ENCODE measurements at places on chromosomes 6 and 20.

- peak; percentile 64 for DNase-seq
These were observed 89.8 kb upstream of the PAX1 start for GRCh38 chr20:21615617-21616080.

DNA sequence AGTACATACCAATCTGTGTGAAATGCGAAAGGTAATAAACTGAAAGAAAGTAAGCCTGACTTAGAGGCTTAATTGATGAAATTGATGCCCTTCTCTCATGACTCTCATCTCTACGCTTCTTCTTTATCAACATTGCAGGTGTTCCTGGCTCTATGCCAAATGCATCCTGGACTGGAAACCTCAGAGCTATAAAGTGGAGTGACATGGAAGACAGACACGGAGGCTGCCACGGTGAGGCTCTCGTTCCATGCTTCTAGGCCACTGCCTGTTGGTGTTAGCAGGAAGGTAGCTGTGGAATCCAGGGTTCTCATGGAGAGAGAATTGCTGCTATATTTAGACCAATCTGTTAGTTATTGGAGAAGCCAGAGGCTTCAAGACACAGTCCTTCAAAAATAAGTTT is 73.2 kb downstream of the C6orf52 start:
- no peak for DNase-seq

GRCh38 chr6:102114402-102114801 is 720.9 kb downstream of the GRIK2 start:
- DNase-seq, result no peak

- no peak for DNase-seq
These were observed 22.3 kb upstream of the UNC93A start for GRCh38 chr6:167268683-167269280.

DNA sequence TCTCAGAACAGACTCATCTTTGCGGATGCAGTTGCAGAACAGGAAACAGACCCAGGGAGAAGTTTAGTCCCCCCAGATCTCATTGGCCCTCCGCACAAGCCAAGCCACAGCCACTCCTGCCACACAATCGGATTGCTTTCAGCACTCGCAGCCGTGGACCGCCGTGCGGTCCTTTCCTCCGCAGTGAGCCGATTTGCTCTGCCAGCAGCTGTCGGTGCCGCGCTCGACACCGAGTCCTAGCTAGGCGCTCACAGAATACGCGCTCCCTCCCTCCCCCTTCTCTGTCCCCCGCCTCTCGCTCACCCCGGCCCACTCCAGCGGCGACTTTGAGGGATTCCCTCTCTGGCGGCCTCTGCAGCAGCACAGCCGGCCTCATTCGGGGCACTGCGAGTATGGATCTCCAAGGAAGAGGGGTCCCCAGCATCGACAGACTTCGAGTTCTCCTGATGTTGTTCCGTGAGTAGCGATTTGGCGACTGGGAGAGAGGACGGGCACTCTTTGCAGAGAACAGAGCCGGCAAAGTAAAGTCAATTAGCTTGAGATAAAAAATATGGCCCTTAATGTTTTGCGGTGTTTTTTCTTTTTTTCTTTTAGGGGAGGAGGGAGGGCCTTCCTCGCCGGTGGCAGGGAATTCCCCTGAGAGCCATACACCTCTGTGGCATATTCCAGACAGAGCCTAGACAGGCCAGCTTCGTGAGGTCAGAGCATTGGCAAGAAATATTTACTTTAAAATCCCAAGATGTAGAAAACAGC is at the start of gene LAMP5:
Gene LAMP5, plus strand, starts transcription at position 130 of the 753 bp plus-strand sequence. Its CDS starts 263 bp downstream, at position 393.
- peak; percentile 65 for DNase-seq

- DNase-seq, result no peak
These were observed 436.2 kb upstream of the SOX4 start for GRCh38 chr6:21157186-21157929.

DNA sequence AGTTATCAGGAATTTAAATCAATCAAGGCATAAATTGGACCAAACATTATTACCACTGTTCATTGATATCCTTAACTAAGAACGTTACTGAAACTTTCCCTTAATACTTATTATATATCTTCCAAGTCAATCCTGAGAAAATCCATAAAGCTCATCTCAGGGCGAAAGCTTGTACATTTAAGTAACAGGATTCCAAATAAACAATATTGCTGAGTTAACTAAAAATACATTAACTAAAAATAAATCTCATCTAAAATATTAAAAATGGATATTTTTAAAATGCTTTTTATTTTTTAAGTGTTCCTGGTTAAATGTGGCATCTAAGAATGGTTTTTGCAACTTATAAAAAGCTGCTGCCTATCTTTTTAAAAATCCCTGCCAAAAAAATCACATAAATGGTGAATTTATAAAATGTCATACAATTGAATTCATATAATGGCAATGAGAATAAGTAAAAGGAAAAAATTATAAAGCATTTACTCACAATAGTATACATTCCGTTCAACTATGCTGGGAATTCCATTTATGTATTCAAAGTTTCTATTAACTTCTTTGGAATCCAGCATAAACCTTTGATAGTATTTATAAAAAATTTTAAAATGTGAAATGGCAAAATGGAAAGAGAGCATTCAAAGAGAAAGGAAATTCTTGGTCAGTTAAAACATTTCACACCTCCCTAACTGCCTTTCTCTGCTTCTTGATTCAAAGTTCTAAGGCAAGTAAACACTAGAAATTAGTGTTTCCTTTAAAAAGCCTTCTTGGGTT is 20.8 kb upstream of the GMDS start:
- DNase-seq, result no peak

- no peak for DNase-seq
These were observed 822.1 kb downstream of the TENT5A start for GRCh38 chr6:80930376-80930775.

DNA sequence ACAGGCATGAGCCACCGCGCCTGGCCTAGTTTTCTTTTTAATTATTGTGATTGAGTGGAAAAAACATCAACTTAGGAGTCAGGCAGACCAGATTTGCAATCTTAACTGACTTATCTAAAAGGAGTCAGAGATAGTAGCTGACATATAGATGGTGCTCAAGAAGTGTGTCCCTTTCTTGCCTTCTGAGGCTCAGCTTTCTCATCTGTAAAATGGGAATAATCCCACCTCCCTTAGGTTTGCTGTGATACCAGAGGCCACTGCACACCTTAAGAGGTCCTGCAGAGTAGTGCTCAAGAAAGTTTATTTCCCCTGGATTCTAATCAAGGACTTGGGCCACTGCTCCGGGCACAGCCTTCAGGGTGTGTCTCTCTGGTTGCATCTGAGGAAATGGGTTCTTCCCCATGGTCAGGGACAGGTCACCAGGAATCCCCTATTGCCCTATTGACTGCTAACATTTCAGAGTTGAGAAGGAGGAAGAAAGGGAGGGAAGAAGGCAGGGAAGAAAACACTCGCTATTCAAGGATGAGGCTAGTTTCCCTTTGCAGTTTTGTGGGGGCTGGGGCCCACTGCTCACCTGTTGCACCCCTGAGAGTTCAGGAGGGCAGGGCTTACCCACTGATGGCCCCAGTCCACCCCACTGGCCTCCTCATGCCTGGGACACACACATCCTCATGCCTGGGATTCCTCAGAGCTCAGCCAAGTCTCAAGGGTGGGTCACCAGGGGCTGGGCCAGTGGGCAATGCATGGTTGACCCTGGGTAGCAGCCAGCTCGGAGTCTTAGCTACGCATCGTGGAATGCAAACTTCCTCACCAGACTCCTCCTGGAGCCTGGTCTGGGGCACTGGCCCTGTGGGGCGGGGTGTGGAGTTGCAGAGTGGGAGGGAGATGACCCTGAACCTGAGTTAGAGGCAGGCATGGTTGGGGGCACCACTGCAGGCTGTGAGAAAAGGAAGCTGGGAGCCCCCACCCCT is 21.2 kb downstream of the C6orf132 start:
- DNase-seq, result no peak

- DNase-seq, result no peak
These were observed 352.4 kb downstream of the CD109 start for GRCh38 chr6:74048387-74048786.

GRCh38 chr6:88655586-88655985 is 307.8 kb downstream of the RNGTT start:
- DNase-seq, result no peak

- no peak for DNase-seq
These were observed 26.3 kb downstream of the FLRT3 start for GRCh38 chr20:14310977-14311627.

GRCh38 chr6:83071707-83072106 is 4.2 kb downstream of the DOP1A start:
- DNase-seq, result no peak
